ENCODE measurements at places on chromosomes 16 and 17.

GRCh38 chr16:27789595-27790241 lies 239.8 kb downstream of the KATNIP start:
- no peak for DNase-seq

- no peak for DNase-seq
Observed at GRCh38 chr17:61337290-61337689, 62.4 kb upstream of the TBX2 start.

GRCh38 chr17:68640242-68640989 lies 39.2 kb upstream of the FAM20A start:
- no peak for DNase-seq

DNA sequence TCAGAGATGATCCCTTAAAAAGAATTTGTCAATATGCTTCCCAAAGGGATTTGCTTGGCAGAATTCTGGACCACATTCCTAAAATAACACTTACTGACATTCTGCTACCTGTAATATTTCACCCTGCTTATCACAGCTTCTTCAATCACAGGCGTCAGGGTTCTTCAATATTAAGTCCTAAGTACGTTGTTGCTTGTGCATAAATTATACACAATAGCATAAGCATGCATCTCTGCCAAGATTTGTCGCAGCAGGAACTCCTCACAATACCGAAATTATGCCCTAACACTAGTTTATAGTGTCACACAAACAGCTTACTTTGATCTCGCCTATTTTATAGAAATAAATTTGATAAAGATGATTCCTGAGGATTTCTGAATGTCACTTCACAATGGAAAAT lies 48.9 kb downstream of the UBE2G1 start:
- no peak for DNase-seq

- no peak for DNase-seq
Observed at GRCh38 chr17:77478899-77479298, 338.1 kb downstream of the SEC14L1 start.

DNA sequence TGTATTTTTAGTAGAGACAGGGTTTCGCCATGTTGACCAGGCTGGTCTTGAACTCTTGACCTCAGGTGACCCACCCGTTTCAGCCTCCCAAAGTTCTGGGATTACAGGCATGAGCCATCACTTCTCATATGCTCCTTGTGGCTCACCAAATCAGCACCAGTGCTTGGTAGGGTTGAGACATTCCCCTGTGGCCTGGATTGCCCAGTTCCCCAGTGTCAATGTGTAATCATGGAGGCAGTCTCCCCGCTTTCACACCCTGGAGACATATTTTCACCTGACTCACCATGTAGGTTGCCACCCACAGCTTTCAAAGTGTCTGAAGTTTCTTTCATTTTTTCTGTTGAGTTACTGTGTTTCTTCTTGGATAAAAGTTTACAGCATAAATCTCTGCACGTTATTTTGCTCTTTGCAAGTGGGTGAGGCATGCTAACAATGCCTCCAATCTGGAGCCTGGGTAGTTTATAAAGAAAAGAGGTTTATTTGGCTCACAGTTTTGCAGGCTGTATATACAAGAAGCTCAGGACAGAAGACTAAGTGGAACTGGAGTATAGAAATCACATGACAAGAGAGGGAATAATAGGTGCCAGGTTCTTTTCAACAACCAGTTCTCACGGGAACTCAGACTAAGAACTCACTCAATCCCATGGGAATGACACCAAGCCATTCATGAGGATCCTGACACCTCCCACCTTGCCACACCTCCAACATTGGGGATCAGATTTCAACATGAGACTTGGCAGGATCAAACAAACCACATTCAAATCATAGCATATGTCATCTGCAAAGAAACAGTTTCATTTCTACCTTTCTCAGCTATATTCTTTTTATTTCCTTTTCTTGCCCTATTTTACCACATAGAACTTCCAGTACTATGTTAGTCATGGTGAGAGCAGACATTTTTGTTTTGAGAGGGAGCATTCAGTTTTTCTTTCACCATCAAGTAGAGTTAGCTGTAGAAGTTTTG lies 113.2 kb downstream of the PHKB start:
- DNase-seq, result no peak

All from stimulated activated CD4-positive, alpha-beta T cell treated with anti-CD3 and anti-CD28 coated beads, TNF-alpha, amount 100 ng/mL, for 4 hours (primary cell).